ENCODE measurements at places on chromosomes 3 and 15.

- no peak for DNase-seq
Measured at GRCh38 chr15:76286271-76286879, 24.9 kb downstream of the ETFA start.

- no peak for DNase-seq
Measured at GRCh38 chr3:26515351-26515750, 107.2 kb upstream of the LRRC3B start.

GRCh38 chr15:90887037-90887481 lies 2.8 kb downstream of the FES start:
- DNase-seq, result no peak

DNA sequence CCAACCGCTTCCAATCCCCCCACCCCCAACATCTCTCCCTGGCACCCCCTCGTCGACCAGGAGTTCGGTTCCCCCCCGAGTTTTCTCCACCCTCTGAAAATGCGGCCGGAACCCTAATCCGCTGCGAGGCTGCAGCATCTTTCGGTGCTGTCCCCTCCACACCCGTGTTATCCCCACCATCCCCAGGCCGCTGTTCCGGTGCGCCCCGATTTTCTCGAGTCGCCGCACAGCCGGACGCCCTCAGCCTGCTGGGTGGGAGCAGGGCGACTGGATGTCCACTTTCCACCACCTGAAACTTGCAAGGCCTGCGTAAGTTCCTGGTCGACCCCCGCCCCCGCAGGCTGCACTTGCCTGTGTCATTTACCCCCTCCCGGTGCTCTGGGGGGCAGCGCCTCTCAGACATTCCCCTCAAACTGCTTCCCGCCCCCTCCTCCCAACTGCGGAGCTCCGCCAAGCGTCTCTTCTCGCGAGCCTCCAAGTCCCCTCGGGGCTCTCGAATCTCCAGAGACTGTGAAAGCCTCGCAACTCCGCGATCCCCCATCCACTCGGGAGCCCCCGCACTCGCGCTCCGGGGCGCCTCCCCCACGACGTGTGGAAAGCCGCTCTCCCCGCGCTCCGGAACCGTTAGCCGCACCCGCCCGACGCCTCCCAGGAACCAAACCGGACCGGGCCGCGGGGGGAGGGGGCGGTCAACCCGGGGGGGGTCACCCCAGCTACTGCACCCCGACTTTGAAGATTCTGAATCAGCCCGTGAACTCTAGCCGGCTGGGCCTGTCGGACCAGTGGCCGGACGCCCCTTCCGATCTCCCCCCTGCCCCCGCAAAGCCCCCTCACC lies 566 bp downstream of the ETV5 start:
- peak; percentile 87 for DNase-seq

DNA sequence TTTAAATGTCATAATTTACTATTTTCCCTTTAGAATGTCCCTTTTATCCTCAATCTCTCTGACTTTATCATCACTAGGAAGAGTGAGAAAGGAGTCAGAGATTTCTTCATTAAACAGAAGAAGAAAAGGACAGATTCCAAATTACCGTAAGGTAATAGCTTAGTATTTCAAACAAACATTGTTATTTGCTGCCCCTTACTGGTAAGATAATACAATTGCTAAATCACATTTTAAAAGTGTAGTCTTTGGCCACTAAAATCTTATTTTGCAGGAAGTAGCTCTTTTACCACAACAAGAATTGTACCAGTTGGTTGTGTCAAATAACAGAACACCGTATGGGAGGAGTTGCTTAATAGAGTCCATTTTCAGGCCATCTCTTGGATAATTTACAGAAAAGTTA lies 53.7 kb downstream of the CGGBP1 start:
- DNase-seq, result peak; percentile 18

GRCh38 chr3:123880998-123881561 lies 3.1 kb downstream of the MYLK start:
- DNase-seq, result peak; percentile 42

DNA sequence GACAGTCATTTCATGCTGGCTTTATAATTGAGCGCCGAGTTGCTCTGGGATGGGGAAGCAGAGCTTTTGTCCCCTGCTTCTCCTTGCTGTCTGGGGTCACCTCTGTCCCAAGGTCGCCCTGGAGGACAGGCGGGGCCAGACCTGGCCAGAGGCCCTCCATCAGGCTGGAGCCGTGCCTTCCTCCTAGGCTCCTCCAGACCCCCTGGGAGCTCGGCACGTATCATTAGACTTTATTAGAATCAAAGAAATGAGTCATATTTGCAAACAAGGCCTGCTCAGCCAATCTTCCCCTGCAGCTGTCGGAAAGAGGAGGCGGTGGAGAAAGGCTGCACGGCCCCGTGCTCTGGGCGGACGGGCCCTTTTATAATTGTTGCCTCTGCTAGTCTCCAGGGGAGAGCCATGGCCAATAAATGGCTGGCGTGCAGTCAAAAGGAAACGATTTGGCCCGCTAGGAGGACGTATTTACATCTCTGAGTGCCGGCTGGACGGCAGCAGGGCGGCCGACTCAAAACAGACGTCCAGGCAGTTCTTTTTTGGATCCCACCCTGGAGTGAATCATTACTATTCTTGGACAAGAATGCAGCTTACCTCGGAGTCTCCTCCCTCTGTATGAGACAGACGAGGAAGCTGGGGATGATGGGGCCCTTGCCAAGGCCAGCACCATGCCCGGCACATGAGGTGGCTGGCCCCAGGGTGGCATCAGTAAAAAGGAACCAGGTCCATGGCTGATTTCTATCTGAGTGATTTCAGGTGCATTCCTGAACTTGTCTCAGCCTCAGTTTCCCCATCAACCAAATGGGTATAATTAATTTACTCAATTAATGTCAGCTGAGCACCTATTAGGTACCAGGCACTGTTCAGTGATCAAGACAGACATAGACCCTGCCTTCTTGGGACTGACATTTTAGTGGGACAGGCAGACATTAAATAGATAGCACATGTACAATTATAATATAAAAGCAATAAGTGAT lies 50.6 kb downstream of the SLC6A6 start:
- peak; percentile 94 for DNase-seq
